ENCODE measurements at places on chromosomes 2 and 18.

GRCh38 chr2:127453392-127454171 is 35.4 kb downstream of the PROC start:
- DNase-seq = no peak

- DNase-seq = no peak
These were observed 52.4 kb downstream of the GPR39 start for GRCh38 chr2:132468821-132469675.

GRCh38 chr2:232216028-232216427 is 162.5 kb upstream of the ALPP start:
- no peak for DNase-seq

DNA sequence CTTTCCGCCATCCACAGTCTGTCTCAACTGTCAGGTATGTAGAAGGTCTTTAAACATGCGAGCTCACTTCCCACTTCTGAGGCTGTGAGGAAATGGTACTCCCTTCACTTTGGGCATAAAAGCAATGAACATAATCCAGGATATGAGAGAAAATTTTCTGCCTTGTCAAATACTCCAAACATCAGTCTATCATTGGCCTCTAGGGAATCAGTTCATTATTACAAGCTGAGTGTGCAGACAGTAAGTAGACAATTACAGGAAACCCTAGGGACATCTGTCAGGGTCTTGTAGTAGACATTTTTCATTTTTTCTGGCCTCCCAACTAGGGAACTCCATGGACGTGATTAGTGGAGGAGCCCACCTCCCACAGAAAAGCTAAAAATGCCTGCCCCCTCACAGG is 13.6 kb upstream of the APCDD1 start:
- no peak for DNase-seq

GRCh38 chr2:24721470-24721869 is 71.7 kb downstream of the PTRHD1 start:
- DNase-seq = no peak

GRCh38 chr18:28705482-28705881 is 528.6 kb upstream of the CDH2 start:
- DNase-seq = no peak

GRCh38 chr2:98301469-98301868 is 44.8 kb upstream of the CNGA3 start:
- no peak for DNase-seq

GRCh38 chr2:227106845-227107759 is 56.9 kb downstream of the COL4A4 start:
- peak; percentile 51 for DNase-seq

GRCh38 chr2:164992818-164993217 is 37.5 kb upstream of the SLC38A11 start:
- DNase-seq = peak; percentile 57

DNA sequence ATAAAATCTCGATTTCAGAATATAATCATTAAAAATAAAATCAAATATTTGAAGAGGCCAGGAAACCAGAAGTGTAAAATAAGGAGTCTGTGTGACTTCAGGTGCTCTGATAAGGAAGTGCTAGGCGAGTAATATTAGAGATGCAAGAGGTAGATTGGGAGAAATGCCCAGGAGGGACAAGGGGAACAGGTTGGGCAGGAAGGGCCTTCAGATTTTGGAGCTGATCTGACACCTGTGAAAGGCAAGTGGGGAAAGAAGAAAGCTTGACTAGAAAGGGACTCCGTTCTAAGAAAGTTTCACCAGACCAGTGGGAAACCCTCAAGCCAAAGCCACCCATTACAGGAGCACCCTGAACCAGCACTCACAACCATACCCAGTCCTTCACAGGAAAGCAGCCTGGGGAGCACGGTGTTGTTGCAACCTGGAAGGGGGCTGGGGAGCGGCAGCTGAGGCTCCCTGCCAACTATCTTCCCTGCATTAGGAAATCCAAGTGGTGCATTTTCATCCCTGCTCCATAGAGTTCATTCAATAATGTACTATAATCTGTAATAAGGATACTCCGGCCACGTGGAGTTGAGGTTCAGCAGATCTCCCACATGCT is 57.5 kb upstream of the GREB1L start:
- DNase-seq = no peak

GRCh38 chr2:103734911-103735310 is 973.1 kb downstream of the TMEM182 start:
- DNase-seq = no peak

DNA sequence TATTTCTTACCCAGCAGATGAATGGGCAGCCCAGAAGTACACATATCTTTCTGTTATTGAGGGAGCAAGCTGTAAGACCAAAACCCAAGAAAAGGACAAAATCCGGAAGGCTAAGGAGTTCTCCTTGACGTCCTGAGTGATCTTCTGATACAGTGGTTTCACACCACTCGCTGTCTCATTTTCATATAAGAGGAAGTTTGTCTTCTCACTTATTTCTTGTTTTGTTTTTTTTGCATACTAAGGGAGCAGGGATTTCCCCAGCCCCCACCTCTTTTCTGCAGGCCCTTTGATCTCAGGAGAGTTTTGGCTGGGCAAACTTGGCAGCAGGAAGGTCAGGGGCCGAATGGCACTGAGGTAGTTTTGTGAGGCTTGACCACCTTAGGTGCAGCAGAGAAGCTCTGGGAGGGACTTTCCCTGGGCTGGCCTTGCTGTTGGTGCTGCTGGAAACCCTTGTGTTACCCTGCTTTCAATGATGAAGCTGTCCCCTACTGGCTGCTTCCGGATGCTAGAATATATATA is 13.3 kb downstream of the CHRNA1 start:
- no peak for DNase-seq

DNA sequence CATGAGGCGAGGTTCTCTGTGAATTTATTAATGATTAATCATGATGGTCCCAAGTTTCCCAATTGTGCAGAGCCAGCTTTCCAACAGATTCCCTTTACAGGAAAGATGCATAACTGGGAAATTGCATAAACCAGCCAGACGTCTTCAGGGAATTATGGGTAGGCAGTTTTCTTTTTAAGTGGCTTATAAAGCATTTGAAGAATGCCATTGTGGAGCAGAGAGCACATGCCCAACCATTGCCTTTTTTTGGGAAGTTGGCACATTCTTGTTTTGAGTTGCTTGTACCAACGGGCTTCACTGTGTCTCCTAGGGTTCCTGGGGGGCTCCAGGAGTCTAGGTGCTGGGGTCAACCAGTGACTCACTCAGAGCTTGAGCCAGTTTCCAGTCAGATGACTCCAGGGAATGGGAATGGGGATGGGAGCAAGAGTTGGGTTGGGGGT is 231.7 kb upstream of the FOSL2 start:
- no peak for DNase-seq

DNA sequence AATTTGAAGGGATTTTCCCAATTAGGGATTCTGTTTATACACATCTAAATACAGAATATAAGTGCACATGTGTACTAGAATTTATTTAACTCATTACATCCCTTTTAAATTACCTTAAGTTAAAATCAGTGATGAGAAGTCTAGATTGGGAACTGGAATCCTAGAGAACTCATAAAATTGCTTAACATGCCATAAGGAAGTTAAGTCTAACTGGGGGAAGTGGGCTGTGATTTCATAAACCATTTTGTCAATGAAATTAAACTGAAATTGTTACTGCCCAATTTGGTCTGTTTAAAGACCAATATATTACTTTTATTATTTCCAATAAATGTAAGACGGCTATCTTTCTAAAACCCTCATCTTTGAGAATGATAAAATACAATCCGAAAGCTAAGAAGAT is 72.3 kb upstream of the CD226 start:
- no peak for DNase-seq

GRCh38 chr18:23283916-23284430 is 148.7 kb downstream of the CABLES1 start:
- no peak for DNase-seq

DNA sequence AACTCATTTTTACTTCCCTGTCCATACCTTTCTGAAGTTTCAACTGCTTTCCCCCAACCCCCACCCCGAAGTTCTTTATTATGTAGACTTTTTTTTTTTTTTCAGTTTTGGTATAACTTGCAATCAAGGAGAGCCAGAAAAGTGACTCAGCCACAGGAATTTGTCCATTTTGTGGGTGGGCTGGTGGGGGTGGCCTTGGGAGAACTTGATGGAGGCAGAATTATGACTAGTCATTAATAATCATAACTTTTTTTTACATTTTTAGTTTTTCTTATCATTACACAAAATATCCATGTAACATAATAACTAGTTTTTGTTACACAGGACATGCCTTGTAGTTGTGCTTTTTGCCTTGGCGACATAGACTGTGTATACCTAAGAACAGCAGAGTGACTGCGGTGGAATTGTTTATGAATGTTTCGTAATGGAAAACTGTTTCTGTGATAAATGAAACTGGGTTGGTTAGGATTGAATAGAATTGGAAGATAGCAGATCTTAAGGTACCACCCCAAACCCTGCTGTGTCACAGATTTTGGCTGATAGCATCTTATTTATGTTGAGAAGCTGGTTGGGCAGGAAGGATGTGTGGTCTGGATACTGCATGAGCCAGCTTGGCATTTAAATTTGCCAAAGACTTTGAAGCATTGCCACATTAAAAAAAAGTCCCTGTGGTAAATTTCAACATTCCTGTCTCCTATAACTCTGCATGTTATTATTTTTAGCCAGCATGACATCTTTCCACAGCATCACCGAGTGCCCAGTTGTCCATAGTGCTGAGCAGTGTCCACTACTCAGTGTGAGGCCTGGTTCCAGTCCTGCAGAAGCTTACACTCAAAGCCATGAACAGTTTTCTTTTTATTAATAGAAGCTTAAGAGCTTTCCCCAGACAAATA is 30.7 kb downstream of the LYPD6B start:
- no peak for DNase-seq

GRCh38 chr18:78833833-78834232 is 145.8 kb upstream of the SALL3 start:
- no peak for DNase-seq

- DNase-seq = no peak
These were observed 13.9 kb downstream of the CKAP2L start for GRCh38 chr2:112750560-112750843.

- no peak for DNase-seq
These were observed 55.1 kb upstream of the SIX3 start for GRCh38 chr2:44886414-44886813.

DNA sequence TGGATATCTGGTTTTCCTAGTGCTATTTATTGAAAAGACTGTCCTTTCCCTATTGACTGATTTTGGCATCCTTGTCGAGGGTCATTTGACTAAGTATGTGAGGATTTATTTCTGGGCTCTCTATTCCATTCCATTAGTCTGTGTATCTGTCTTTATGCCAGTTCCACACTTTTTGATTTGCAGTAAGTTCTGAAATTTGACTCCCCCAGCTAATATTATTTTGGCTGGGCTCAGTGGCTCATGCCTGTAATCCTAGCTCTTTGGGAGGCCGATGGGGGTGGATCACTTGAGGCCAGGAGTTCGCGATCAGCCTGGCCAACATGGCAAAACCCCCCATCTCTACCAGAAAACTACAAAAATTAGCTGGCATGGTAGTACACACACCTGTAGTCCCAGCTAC is 46.8 kb upstream of the GAREM2 start:
- no peak for DNase-seq

DNA sequence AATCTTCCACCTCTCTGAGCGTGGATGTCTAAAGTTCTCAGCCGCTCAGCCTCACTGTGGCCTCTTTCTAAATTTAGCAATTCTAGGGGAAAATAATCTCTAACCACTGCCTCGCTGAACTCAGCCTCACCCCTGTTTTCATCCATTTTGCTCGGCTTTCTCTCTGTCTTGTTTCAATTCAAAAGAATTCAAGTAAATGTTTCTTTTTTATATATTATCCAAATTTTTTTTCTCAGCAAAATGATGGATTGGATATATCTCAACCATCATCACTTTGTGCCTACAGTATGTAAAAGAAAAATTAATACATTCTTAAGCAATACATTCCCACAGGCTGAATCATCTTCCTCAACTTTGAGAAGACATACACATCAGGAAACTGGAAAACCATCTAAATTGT is 24.0 kb upstream of the GALNT5 start:
- no peak for DNase-seq

DNA sequence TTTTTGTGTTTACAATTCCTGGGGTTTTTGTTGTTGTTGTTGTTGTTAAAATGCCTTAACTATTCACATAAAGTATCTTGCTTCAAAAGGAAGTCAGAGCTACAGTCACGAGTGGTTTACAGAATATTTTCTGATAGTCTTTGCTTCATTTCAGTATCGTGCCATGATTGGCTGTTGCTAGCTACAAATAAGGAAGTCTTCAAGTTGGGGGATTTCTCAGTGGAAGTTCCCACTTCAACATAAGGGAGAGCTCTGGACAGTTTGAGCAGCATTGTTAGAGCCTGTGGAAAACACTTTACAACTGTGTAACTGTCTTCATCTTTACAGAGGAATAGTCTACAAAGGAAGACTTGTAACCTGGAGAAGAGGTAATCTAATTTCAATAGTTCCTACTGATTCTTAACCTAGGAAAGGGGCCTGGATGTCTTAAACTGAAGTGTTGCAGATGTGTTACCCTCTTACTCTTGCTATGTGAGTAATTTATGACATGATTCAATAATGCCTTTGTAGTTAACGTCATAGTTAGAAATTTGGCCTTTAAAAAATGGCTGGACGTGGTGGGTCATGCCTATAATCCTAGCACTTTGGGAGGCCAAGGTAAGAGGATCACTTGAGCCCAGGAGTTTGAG is 23.4 kb upstream of the TANK start:
- no peak for DNase-seq

GRCh38 chr2:191544461-191545062 is 133.4 kb upstream of the NABP1 start:
- peak; percentile 30 for DNase-seq

DNA sequence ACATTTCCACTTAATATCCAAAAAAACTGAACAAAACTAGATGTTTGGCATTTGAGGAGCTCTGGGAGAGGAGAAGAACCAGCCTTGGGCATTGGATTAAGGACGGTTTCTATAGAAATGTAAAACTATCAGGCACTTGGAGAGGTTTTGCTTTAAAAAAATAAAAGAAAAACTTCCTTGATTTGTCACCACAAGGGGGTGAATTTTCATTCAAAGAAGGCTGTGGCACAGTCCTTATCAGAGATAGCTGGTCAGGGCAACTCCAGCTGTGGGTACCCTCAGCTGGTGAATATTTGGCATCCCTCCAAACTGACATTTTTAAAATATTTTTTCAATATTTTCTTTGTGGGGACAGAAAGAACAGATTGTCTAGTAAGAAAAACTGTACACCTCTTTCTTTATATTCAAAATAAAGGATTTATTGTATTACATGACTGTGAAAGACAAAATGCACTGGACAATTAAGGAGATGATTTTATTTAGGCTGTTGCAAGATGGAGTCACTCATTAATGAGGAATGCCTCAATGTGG is 46.1 kb upstream of the TBC1D8 start:
- DNase-seq = no peak

DNA sequence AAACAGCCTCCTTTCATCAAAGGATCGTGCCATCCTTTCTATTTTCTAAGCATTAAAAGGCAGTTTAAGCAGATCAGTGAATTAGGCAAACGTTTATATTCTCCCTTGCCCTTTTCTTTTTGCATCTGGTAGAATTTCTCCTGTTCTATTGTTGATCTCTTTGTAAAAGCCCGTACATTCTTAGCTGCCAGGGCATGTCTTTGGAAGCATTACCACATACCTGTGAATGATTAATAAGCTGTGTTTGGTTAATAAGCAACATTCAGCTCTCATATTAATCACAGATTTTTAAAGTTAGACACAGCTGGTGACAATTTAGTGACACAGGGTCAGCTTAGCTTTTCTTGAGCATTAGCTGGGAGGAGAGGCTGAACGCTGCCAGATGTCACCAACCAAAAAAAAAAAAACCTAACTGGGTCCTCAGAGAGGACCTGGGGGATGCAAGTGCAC is 33.8 kb upstream of the CYP1B1 start:
- DNase-seq = no peak

Measured in NCI-H510A treated with DMSO at 0.1 percent for 48 hours (cell line).